Erythroblast (primary cell): ENCODE measurements at places on chromosomes 4 and X.

- no peak for DNase-seq
These were observed 674.8 kb downstream of the RAPGEF2 start for GRCh38 chr4:159777689-159778088.

GRCh38 chrX:148070504-148070877, 89.4 kb downstream of the FMR1NB start:
- no peak for DNase-seq

GRCh38 chrX:41275661-41276609, 58.0 kb upstream of the DDX3X start:
- DNase-seq: peak; percentile 56

- no peak for DNase-seq
These were observed 101.2 kb downstream of the BCOR start for GRCh38 chrX:39996536-39996935.

DNA sequence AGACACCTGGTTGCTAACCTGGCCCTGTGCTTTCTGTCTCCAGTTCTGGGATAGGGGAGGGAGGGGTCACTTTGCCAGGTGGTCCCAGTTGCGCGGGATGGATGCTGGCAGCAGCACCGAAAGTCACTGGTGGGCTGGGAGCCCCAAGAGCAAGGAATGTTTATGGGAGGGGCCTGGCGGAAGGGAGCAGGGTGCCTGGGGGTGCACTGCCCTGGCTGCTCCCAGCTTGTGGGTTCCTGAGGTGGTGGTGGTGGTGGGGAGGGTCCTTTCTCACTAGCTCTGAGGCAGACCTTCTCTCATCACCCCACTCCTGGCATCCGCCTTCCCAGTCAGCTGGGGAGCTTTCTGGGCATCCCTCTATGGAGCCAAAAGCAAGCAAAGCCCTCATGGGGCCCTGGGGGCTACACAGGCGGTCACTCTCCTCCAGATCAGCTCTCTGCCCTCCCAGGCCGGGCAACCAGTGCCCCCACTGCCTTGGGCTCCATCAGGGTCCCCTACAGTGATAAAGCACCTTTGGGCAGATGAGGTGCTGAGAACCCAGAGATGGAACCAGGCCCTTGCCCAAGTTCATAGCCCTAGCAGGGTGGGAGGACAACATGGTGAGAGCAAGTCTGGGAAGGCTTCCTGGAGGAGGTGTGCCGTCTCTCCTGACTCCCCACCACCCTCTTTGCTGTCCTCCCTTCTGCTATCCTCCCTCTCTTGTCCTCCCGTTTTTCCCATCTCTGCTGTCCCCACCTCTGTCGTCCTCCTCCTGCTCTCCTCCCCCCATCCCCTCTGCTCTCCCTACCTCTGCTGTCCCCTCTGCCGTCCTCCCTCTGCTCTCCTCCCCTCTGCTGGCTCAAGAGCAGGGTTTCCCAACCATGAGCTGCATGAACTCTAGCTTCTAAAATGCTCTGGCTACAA, 16.0 kb downstream of the FGFR3 start:
- no peak for DNase-seq

DNA sequence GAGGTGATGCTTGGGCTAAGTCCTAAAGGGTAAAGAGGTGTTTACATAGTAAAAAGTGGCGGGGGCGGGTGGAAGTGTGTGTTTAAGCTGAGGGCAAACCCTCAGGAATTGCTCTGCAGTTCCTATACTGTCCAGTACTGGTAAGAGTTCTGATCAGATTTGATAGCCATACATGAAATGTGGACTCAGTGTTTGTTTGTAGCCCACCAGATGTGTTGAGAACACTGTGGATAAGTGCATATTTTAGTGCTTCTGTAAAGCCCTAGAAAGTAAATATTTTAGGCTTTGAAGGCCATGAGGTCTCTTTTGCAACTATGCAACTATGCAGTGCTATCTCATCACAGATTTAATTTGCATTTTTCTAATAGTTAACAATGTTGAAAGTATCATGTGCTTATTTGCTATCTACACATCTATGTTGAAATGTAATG, 80.7 kb upstream of the EOLA2 start:
- DNase-seq: no peak

DNA sequence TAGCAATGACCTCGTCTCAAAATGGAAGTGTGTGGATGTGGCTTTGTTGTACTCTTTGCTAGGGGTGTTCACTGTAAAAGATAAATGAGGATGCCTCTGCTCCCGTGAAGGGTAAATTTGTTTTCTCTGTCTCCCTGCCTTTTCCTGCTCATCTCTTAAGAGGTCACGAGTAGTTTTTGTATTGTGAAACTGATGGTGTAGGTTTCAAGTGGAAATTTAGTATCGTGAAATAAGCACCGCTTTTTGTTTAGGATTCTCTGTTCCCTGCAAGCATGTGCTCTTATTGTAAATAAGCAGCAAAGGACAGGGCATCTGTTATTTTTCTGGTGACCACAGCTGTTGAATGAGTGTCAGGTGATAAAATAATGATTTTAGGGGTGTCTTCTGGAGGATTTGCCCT, 104.6 kb downstream of the PHEX start:
- no peak for DNase-seq

- no peak for DNase-seq
These were observed 39.4 kb upstream of the WDFY3 start for GRCh38 chr4:85005865-85006377.

GRCh38 chr4:7630568-7631287, 196.0 kb upstream of the PSAPL1 start:
- DNase-seq: no peak

- no peak for DNase-seq
These were observed 59.8 kb upstream of the LGI2 start for GRCh38 chr4:25090516-25090915.

DNA sequence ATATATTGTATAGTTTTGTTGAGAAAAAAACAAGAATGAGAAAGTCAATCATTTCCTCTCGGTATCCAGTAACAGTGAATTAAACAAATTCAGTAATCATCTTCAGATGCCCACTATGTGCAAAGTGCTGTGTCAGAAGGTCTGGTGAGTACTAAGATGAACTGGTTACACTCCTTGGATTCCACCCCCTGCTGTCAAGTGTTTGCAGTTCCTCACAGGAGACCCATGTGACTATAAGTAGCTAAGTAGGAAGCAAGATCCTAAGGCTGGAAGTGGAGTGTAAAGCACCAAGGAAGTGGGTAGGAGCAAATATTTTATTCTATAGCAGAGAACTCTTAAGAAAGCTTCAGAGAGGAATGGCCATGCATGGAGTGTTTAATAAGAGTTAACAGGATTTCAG, 73.6 kb downstream of the SNX25 start:
- no peak for DNase-seq

DNA sequence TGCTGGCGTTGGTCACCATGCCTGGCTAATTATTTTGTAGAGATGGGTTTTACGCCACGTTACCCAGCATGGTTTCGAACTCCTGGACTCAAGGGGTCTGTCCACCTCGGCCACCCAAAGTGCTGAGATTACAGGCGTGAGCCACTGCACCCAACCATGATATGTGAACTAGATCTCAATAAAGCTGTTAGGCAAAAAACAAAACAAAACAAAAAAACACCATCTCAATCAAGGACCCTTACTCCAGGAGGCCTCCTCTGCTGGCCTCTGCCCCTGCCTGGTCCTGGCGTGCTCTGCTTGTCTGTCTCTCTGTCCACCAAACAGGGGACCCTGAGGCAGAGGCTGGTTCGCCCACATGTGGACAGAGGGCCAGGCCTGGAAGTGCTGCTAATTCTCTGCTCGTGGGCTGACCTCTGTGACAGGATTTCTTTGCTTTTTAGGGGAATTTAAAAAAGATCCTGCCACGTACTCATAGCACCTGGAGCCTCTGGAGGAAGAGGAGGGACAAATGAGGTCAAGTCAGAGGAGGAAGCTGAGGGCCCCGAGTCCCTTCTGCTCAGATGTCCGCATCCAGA, 32.7 kb upstream of the WFS1 start:
- DNase-seq: no peak

DNA sequence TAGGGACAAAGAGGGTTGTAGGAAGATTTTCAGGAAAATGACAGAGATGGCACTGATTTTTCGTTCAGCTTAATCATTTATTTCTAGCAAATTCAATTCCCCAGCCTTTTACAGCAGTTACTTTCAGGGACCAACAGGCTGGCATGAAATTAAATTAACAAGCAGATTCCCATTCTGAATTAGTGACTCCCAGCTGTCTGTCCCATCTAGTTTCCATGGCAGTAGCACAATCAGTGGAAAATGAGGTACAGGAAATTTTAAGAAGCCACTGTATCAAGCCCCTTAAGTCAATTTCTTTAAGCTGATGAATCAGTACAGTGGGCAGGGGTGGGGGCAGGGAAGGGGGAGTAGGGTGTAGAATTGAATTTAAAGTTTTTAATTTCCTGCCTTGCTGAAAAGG, 121.1 kb upstream of the TEX13C start:
- no peak for DNase-seq

GRCh38 chr4:128385683-128386304, 98.2 kb upstream of the PGRMC2 start:
- DNase-seq: peak; percentile 53

GRCh38 chr4:182880387-182881356, 36.5 kb downstream of the DCTD start:
- no peak for DNase-seq

DNA sequence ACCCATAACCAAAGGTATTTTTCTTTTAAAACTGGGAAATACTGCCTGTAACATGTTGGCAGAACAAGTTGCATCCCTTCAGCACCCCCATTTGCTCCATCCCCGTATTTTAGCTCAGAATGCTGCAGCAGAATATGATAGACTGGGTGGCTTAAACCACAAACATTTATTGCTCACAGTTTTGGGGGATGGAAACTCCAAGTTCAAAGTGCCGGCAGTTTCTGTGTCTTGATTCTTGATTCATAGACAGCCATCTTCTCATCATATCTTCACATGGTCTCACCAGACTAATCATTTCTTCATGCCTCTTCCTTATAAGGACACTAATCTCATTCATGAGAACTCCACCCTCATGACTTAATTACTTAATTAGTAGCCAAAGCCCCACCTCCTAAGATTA, 10.5 kb upstream of the INPP4B start:
- DNase-seq: no peak

DNA sequence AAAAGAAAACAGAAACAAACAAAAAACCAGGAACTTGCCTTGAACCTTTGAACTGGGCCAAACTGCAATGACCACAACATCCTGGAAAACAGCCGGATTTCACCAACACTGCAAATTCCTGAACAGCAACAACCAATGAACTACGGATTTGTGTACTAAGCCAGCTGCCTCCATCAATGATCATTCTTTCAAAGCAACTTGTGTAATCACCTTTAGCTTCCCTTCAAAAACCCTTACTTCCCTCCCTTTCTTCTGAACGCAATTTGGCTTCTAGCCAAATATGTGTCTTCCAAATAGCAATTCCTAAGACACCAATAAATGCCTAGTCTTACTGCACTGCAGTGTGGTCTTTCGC, 98.5 kb upstream of the FAM47C start:
- DNase-seq: no peak

- no peak for DNase-seq
These were observed 68.3 kb downstream of the ABLIM2 start for GRCh38 chr4:8090312-8090711.

GRCh38 chr4:144906181-144906925, 191.6 kb downstream of the ANAPC10 start:
- DNase-seq: no peak

- no peak for DNase-seq
These were observed 104.4 kb downstream of the SLC2A9 start for GRCh38 chr4:9916937-9917336.

- no peak for DNase-seq
These were observed 5.5 kb upstream of the USP53 start for GRCh38 chr4:119207051-119207450.

DNA sequence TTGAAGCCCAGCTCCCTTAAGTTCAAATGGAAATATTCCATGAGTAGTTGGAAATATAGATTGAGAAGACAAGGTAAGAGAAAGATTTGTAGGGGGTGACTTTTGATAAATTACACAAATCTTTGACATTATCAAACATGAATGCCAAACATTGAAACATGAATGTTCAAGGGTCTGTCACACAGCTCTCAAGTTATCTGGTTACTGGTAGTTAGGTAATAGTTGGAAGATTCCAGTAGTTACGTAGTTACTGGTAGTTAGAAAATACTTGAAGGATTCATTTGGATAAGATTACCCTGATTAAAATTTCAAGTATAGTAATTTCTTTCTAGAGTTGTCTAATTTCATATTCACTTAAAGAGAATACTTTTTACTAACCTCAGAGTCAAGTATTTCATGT, 20.7 kb downstream of the KIAA0232 start:
- no peak for DNase-seq

GRCh38 chr4:174117445-174117844, 166.0 kb downstream of the FBXO8 start:
- no peak for DNase-seq

GRCh38 chr4:56748271-56748670, 67.2 kb upstream of the HOPX start:
- no peak for DNase-seq

DNA sequence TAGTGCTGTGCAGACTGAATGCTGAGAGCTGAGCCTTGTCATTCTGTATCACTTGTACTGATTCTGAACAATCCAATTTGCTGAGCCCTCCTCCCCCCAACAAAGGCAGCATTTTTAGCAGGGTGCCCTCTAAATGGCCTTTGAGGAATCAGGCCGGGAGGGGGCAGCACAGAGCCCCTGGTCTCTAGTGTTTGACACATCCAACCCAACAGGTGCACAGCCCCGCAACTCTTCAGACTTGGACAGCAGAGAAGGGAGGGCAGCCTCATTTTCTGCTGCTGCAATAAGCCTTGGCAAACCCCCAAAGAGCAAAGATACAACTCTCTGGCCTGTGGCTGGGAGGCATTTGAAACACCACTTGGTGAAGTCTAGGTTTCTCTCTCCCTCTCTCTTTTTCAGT, 3.4 kb downstream of the ATP1B4 start:
- DNase-seq: peak; percentile 48

- no peak for DNase-seq
These were observed 19.4 kb upstream of the TSPAN5 start for GRCh38 chr4:98677799-98678198.

DNA sequence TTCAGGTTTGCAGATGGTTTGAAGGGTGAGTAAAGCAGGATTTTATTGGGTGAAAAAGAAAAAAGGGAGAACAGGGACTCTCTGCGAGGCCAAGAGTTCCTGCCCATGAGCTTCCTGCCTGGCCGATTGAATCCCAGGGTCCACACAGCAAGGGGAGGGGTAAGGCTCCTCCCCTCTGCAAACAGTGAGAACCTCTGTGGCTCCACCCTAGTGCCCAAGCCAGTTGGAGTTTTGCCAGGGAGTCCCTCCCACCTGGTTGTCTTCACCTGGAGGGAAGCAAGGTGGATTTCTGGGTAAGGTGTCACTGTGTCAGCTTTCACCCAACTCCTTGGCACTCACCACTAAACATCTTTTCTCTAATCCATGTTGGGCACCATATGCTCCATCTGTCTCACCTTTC, 70.9 kb downstream of the PDHA2 start:
- no peak for DNase-seq
